KBM-7 (cell line): ENCODE measurements at places on chromosomes 3 and 15.
A peak's percentile ranks its signal among the peaks of the same experiment; 100 is the strongest.

- DNase-seq, result no peak
Measured at GRCh38 chr3:181497358-181497757, 214.4 kb upstream of the SOX2 start.

GRCh38 chr3:128053614-128054013, 1.4 kb downstream of the SEC61A1 start:
- DNase-seq, result no peak

GRCh38 chr15:91953432-91953831, 99.9 kb downstream of the SLCO3A1 start:
- DNase-seq, result no peak

- DNase-seq, result no peak
Measured at GRCh38 chr3:188179006-188179966, 25.3 kb downstream of the LPP start.

DNA sequence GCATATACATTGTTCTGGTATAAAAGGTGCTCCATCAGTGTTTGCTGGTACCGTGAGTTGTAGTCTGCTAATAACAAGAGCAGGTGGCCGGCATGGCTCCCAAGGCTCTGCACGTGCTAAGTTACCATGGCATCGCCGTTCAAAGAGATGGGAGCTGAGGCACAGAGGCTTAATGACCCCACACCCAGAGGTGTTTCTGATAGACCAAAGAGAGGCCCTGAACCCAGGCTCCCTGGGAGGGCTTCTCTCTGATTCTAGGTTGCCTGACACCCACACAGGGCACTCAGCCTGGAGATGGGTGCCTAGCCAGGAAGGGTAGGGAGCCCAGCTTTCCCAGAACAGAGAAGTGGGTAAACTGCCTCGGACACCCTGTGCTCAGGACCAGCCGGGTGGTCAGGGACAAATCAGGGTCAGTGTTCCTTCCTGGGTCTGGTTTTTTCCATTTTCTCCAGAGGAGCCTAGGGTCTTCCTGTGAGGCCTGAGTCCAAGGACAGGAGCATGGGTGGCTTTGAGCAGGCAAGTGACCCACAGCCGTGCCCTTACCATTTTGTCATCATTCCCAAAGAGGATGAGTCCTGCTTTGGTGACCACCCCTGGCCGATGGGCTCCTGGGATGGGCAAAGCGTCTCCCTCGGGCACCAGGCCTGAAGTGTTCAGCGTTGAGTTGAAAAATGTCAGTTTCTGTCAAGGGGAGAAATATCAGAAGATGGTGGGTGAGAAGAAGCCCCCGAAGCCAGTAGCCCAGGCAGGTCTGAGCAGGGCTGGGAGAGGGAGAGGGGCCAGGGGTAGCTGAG, 27.3 kb downstream of the ALDH1L1 start:
- no peak for DNase-seq

DNA sequence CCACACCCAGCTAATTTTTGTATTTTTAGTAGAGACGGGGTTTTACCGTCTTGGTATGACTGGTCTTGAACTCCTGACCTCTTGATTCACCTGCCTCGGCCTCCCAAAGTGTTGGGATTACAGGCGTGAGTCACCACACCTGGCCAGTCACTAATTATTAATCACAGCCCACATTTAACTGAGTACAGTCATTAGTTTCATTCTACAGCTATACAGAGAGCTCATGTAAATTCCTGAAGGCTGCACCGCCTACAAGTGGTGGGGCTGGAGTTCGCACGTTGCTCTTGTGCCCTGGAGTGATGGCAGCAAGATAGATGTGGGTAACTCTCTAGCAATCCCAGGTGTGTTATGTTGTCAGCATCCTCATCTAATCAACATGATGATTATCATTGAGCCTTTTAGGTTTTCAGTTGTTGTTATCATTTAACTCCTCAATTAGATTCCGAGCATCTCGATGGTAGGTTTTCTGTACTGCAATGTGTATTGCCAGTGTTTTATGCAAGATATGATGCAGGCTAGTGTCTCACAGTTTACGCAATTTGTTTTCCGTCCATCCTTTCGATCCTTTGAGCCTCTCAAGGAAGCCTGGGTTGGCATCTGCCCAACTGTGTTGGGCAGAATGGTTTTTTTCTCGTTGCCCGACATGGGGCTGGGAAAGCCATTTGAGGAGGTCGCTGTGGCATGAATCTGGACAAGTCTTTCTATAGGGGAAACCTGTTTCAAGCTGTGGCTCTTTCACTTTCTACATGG, 216.3 kb downstream of the LPP start:
- no peak for DNase-seq

DNA sequence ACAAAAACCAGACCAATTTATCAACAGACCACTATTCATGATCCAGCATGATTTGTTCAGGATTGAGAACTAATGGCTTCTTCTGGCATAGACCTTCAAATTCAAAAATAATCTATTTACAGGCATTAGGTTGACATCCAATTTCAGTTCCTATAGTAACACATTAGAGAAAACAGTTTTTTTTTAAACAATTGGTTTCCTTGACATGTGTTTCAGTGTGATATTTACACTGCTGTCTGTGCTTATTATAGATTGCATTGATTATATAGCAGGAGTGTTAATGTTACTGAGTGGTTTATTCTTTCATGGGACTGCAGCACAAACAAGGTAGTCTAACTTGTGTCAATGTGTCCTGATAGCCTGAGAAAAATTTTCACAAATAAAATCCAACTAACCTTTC, 579.3 kb downstream of the PLOD2 start:
- DNase-seq, result no peak

GRCh38 chr15:52080706-52081392, 31.7 kb downstream of the BCL2L10 start:
- no peak for DNase-seq

GRCh38 chr3:17489139-17489538, 253.3 kb downstream of the TBC1D5 start:
- no peak for DNase-seq

DNA sequence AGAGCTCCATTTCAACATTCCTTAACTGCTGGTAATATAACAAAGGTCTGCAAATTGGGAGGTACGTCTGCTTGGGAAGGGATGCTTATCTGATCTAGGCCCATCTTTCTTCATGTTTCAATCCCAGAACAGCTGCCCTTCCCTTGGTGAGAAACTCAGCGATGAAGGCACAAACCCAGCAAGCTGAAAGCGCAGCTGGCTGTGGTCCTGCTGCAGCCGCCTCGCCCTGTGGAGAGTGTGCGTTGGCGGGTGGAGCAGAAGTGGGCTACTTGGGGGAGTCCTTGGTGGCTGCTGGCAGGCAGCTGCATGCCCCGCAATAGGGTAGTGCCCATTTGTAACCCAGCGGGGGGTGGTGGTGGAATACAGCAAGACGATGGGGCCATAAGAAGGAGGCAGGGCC, 160.6 kb upstream of the WNT5A start:
- DNase-seq, result no peak

GRCh38 chr3:4599612-4600011, 106.5 kb downstream of the ITPR1 start:
- DNase-seq, result no peak

- peak; percentile 49 for DNase-seq
Measured at GRCh38 chr15:43872416-43873020, 45.7 kb downstream of the WDR76 start.

- no peak for DNase-seq
Measured at GRCh38 chr15:66714543-66714981, 12.5 kb downstream of the SMAD6 start.

- peak; percentile 33 for DNase-seq
Measured at GRCh38 chr15:62079594-62079993, 12.8 kb downstream of the C2CD4A start.

- DNase-seq, result no peak
Measured at GRCh38 chr3:143063018-143063417, 56.6 kb upstream of the CHST2 start.

DNA sequence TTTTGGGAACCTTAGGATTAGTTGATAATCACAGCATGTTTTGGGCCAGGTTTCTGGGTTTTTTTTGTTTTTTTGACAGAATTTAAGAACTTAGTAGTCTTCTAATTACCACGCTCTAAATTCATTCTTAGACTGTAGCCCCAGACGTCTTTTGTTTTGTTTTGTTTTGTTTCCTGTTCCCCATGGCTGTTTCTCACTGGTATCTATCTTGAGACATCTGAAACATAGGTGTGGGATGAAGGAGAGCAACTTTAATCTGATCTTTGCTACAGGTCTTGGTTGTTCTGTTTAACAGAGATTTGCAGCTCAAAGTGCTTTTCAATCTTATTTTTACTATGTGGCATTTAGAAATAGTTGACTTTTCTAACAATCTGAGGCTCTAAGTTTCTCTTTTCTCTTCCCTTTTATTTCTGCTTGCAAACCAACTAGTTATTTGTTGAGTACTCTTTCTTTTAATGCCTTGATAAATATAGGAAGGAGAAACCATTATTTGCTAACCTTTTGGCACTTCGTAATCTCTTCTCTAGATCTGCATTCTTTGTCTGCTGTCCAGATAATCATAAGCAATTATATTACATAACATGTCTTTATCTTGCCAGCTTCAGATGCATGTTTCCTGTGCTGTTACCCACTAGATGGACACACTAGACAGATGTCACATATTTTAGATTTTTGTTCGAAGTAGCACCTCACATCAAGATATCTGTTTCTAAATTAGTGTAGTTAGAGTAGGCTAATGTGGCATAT, 40.9 kb downstream of the FBXL2 start:
- DNase-seq, result peak; percentile 28

DNA sequence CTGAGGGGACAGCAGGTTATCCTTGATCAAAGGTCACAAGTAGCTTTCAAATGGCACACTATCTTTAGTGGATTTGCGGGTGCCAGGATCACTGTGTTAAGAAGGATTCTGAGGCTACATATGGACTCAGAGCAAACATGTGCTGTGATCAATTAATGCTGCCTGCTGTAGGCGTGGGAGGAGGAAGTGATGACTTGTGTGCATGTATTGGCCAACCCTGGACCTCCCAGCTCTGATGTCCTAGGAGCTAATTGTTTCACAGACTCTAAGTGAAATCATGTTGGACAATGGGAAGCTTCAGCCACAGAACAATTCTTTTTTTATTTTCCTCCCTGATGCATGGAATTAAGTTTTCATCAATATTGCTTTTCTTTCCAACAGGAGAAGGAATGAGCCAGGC, 24.4 kb downstream of the FAH start:
- DNase-seq, result no peak

DNA sequence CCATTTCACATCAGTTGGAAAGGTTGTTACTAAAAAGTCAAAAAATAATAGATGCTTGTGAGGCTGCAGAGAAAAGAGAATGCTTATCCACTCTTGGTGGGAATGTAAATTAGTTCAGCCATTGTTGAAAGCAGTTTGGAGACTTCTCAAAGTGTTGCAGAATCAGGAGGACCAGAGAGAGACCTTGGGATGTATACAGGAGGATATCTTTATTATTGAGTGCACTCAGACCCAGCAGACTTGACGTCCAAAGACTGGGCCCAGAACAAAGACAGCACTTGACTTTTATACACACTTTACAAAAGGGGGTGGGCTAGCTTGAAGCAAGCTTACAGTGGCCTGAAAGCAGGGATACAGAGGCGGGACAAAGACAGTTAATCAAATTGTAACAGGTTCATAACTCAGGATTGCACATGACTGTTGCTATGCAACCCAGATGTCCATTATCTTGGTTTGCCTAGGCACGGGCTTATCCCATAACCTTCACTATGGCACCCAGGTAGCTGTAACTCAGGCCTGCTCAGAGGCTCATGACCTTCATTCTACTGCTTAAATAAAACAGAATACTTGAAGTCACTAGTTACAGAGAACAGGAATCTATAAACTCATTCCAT, 127.7 kb downstream of the SPATA16 start:
- no peak for DNase-seq

- no peak for DNase-seq
Measured at GRCh38 chr3:27456554-27456953, 27.6 kb downstream of the SLC4A7 start.

DNA sequence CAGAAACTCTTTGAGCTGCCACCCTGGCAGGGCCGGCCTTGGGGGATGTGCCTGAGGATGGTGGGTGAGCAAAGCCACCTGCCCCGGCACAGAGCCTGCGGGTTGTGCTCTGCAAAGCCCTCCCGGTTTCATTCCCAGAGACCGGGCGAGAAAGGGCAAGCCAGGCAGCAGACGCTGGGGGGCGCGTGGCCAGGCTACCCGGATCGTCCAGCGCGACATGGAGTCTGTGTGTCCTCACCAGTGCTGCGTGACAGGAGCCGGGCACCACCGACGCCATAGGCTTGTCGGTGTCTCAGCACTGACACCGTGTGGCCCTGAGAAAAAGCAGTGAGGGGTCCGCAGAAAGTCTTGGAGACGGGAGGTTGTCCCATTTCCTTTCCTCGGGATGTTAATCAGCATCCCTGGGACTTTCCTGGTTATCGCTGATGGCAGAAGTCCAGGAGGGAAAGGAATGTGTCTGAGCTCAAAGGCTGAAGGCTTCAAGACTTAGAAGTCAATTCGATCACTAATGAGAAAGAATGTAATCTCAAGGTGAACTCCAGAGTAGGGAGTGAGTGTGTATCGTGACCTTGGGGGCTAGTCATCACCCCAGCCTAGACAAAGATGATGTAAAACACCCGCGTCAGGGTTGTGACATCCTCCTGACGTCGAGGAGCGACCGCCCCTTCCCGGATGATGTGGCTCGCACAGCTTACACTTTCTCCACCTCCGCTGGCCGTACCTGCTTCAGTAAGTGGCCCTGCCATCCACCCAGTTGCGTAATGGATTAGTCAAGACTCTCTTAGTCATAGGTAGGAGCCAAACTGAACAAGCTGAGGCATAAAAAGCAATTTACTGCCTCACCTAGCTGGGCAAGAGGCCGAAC, 36.3 kb upstream of the PLA2G4E start:
- DNase-seq, result peak; percentile 69

DNA sequence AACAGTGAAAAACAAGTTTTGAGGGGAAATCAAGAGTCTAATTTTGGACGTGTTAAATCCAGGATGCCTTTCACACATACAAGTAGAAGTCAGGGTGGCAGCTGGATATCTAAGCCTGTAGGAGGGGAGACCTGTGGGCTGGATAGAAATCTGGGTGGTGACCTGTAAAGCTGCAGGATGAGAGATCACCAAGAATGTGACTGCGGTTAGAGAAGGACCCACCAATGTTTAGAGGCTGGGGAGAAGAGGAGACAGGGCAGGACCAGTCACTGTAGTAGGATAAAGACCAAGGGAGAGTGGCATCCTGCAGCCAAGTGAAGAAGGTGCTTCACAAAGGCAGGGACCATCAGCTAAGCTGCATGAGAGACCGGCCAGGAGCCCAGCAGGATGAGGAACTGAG, 36.2 kb downstream of the MRAS start:
- DNase-seq, result no peak

DNA sequence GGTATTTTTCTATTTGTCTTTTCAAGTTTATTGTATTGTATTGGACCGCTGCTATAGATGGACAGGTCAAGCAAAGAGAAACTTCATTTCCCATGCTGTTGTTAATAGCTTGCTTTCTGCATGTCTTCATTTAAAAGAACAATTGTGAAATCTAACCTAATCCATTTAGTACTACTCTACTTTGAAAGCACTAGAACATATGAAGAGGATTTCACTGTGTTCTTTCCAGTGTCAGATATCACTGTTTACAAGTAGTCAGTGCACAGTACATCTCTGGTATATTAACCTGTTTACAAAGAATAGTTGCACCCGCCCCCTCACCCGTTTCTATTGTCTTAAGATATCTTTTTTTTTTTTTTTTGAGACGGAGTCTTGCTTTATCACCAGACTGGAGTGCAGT, 21.8 kb upstream of the EDEM1 start:
- no peak for DNase-seq

GRCh38 chr3:36013425-36013824, 366.9 kb upstream of the STAC start:
- DNase-seq, result no peak

GRCh38 chr3:71425491-71426071, 157.9 kb downstream of the FOXP1 start:
- no peak for DNase-seq

GRCh38 chr3:160287666-160288065, 62.4 kb downstream of the C3orf80 start:
- DNase-seq, result no peak

GRCh38 chr15:72199721-72200212, 2.2 kb upstream of the GRAMD2A start:
- DNase-seq, result peak; percentile 91
